Renal cortex interstitium (tissue), 15 donors: ENCODE measurements at places on chromosomes 6 and 20.

GRCh38 chr20:58162986-58163385 lies 65.5 kb downstream of the ANKRD60 start:
- no peak for DNase-seq

DNA sequence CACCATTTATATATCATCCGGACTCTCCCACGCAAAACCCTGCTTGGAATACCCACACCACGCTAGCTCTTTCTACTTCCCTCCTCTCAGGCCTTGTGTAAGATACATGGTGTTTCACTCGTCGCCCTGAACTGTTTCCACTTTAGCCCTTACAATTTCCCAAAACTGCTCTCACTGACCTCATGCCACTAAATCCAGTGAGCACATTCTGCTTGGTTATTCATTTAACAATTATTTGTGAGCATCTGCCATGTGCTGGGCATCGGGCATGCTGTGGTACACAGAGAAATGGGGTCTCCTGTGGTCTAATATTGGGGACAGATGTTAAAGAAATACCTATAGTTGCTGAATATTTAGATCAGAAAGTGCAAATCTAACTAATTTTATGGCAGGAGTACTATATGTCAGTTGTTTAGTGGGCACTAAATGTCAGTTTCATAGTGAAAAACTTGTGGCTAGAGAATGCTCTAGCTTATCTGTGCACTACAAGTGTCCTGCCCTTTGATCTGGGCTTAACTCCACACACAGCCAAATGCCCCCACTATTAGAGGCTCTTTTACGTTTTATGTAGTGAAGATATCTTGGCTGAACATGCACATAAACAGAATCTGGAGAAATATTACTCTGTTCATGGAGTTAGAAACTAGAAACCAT lies 41.0 kb downstream of the PLEKHG1 start:
- no peak for DNase-seq

GRCh38 chr6:54771968-54772367 lies 74.6 kb upstream of the FAM83B start:
- no peak for DNase-seq

DNA sequence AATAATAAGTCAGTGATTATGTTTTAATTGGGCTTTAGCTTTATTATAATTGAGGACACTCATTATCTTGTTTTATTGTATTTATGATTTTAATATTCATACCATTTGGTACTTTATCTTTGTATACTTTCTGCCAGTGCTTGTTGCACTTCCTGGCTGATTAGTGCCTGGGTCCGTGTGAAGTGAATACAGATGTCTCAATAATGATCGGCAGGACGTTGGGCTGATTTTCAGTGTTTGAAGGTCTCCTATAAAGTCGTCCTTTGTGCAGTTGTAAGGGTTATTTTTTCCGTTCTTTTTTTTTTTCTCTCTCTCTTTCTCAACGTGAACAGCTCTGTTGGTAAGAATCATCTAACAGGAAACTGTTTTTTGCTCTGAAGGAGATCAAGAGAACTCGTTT lies 450.0 kb upstream of the POU3F2 start:
- DNase-seq = no peak

- no peak for DNase-seq
Observed at GRCh38 chr6:5590187-5590586, 328.9 kb downstream of the FARS2 start.

DNA sequence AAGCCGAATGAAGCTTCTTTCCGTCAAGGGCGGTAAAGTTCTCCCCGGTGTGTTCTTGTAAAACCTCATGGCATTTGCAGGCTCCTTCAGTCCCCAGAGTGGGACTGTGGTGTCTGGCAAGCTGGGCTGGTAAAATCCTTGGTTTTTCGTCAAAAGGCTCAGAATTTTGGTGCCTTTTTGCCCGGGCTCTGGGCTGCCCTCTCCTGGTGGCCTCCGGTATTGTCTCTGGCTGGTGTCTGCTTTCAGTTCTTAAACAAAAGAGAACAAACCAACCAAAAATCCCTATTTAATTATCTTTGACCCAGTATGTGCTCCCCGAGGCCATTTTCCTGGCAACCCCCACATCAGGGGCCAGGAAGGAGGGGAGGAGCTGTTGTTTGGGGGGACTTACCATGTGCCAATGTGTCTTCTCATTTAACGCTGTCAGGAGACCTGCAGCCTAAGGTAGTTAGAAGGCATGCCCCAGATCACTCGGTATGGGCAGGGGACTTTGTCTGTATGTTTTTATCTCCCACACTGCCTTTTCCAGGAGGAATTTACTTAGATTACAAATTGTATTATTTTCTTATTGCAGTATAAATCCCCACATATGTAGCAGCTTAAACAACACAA lies 11.1 kb downstream of the CDH4 start:
- DNase-seq = no peak

DNA sequence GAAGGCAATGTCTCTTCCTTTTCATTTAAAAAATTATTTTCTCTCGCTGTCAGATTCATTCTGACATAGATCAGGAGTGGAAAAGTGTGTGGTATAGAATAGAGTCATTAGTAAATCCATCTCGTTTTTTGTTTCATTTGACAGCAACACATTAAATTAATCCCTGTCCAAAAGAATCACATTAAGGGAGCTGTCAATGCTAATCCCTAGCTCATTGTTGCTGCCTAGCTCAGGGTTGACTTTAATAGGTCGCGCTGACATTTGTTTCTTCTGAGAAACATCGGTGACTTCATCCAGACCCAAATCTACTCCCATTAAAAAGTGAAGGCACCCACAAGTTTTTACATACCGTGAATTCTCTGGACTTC lies 25.4 kb upstream of the MAP3K7 start:
- no peak for DNase-seq

DNA sequence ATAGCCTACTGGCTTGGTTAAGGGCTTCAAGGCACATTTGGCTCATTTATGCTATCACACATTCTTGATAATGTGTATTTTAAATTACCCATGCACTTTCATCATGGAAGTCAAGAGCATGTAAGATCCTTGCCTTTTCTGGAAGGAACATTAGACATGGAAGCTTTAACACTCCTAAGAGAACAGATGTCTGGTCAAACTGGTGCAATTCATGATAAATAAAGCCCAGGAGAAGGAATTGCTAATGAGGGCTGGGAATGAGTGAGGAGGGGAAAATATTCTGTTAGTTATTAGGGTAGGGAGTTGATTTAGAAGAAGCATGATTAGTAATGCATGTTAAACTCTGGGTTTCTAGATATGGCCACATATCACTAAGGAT lies 688.6 kb upstream of the CITED2 start:
- no peak for DNase-seq

DNA sequence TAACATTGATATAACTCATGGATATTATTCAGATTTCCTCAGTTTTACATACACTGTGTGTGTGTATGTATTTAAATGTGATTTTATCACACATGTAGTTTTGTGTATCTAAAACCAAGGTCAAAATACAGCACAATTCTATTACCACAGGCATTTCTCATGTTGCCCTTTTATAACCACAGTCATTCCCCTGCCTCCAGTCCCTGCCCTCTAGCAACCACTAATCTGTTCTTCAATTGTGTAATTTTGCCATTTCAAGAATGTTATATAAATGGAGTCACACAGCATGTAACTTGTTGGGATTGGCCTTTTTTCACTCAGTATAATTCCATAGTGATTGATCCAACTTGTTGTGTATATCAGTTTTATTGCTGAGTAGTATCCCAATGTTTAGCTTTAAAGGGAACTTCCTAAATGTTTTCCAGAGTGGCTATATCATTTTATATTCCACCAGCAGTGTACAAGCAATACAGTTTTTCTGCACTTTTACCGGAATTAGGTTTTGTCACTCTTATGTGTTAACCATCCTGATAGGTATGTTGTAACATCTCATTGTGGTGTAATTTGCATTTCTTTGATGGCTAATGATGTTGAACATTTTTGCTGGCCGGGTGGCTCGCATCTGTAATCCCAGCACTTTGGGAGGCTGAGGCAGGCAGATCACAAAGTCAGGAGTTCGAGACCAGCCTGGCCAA lies 338.2 kb downstream of the SOX4 start:
- no peak for DNase-seq

- DNase-seq = no peak
Observed at GRCh38 chr20:33843854-33844253, 32.7 kb downstream of the CHMP4B start.

- DNase-seq = no peak
Observed at GRCh38 chr6:43718387-43719105, 31.0 kb upstream of the MRPS18A start.

DNA sequence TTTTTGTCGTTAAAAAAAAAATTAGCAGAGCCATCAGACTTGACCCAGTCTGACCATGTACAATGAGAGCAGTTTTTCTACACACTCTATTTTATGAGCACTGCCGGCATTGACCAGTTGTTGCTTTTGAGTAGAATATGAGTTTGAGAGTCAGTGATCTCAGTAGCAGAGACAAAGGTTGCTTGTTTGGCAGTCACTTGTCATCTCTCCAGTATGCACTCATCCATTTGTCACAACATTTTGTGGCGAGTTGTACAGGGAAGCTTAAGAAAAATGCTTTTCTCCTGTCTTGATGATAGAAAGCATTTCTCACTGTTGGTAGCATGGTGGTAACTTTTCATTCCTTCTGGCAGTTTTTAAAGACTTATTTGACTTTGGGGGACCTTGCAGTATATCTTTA lies 159.9 kb downstream of the MMS22L start:
- no peak for DNase-seq

GRCh38 chr6:166957087-166957804 lies 896 bp upstream of the RNASET2 start:
- DNase-seq = no peak

DNA sequence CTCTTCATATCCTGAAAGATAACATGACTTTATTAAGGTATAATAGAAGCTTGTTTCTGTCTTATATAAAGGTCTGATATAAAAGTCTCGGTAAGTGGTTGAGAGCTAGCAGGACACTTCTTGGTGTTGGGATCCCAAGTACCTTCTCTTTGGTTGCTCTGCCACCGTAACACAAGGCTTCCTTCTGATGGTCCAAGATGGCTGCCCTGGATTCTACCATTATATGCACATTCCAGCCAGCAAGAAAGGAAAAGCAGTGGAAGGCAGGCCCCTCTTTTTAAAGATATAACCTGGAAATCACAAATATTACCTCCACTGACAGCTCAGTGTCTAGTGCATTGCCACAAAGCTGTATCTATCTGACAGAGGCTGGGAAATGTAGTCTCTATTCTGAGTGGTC lies 75.0 kb downstream of the TSHZ2 start:
- no peak for DNase-seq

DNA sequence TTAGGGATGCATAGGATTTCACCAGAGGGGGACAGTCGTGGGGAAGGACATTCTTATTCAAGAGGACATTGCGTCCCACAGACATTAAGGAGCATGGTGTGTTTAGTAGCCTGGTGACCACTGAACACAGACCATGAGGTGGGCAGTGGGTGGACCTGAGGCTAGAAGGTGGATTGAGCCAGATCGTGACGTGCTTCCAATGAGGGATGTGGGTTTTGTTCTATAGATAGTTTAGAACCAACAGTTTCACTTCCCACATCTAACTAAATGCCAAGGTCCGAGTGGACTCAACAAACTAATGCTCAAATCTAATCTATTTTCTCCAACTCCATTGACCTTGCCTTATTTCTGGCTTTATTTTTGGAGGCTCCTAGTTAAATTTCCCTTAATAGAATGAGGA lies 58.5 kb downstream of the OGFRL1 start:
- DNase-seq = no peak

- DNase-seq = no peak
Observed at GRCh38 chr6:151324488-151324825, 66.9 kb downstream of the ZBTB2 start.

DNA sequence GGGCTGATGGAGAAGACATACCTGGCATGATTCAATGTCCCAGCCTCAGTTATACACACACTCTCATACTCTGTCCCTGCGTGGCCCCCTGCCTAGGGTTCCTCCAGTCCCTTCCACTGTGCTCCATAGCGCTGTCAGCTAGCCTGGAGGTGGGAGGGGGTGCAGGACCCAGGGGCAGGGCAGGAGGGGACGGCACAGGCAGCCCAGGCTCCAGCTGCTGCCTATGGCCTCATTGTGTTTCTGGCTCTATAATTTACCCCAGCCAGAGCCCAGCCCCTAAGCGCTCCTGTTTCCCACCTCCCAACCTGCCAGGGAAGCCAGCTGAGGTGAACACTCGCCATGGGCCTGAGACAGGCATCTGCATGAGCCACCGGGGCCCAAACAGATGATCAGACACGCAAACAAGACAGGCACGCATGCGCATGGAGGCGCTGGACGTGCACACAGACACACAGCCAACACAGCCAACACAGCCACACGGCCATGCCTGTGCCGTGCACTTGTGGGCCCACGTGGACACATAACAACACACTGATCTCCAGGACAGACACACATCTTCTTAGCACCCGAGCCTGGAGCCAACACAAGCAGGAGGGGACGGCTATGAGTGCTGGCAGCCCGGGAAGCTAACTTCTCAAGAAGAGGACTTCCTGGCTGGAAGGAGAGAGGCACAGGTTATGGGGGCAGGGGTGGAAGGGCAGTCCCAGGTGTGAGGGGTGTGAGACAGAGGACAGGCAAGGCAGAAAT lies 124.9 kb downstream of the GRM4 start:
- no peak for DNase-seq

DNA sequence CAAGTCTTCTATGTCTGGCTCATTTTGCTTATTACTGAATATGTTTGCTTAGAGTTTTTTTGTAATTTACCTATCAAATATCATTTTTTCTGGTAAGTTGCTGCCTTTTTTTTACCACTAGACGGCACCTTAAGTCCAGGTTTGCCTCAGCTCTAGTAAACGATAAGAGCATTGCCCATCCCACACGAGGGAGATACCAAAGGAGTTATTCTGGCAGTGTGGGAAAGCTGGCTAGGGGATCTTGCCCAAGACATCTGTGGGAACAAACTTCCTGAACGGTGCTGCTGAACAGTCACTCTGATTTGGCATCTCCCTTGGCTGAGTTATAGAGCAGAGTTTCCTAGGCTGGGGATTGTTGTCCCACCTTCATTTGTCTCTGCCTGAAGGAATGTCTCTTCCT lies 306.4 kb downstream of the COL12A1 start:
- DNase-seq = no peak

- no peak for DNase-seq
Observed at GRCh38 chr20:1434571-1435336, 31.9 kb downstream of the NSFL1C start.
